A673 (cell line): ENCODE measurements at places on chromosomes 7 and 10. TPM values are rescaled to one million over a fixed set of nuclear protein-coding genes. Genes with fewer than 3 reads are reported as not detected.

BBS9 gene
- total RNA-seq: 9.0 and 9.4 TPM in 2 replicates

ASL gene
- total RNA-seq: 10.7 and 14.3 TPM in 2 replicates

CPEB3 gene
- 1.1 and 1.4 TPM in 2 replicates for total RNA-seq

MRLN gene
- total RNA-seq: 0.72 TPM in 1 of 2 replicates, not detected in the other

ZP3 gene
- 9.4 and 9.8 TPM in 2 replicates for total RNA-seq

CPN1 gene
- not detected in 2 replicates for total RNA-seq

GRCh38 chr10:123996302-123996701 lies 97.1 kb downstream of the CHST15 start:
- DNase-seq: no peak

GRCh38 chr7:156651474-156651873 lies 10.9 kb downstream of the RNF32 start:
- no peak for DNase-seq

GRCh38 chr10:7787150-7787856 lies 490 bp downstream of the KIN start:
- DNase-seq: peak; percentile 9

DNA sequence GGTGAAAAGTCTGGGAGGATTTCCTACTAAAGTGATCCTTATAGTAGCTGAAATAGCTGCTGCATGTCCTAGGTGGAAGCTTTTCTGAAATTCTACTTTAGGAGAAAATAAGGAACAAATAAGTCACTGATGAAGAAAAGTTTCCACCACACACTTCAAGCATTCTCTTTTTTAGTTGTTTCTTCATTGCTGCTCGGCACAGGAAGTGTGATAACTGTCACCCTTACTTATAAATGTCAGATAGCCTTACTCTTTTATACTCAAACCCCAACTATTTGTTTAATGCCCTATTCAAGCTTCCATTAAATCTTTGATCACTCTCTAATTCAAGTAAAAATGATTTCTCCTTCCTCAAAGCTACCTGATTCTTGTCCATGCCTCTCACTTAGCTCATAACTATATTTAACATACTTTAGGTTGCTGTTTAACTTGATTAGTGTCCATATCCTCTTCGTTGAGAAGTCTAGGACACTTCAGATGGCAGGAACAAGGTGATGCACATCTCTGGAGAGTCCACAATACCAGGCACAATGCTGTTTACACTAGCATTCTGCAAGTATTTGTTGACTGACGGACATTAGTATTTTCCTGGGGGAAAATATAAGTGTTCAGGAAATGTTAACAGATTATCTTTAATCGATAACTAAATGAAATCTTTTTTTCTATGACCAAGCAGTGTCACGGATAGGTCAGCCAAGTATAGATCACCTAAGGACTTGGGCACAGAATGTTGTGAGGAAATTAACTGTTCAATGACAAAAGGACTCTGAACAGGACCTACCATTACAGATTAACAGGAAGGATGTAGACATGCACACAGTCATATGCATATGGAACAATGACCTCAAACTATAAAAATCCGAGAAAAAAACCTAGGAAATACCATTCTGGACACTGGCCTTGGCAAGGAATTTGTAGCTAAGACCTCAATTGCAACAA lies 67.4 kb downstream of the ZNF438 start:
- no peak for DNase-seq

DNA sequence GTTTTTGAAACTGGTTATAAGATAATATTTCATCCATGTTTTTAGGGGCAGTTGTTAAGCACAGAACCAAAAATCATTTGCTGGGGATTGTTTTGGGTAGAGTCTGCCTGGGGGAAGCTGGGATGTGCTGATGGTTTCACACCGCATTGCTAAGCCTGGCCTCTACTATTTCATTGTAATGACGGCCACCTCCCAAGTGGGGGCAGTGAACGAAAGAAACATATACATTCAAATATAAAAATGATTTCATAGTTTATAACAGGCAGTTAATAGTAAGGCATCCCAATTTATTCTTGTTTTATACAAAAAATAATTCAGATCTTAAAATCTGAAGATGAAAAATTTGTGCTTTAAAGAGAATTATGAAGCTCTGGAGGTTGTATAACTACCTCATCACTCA lies 750.8 kb downstream of the REEP3 start:
- peak; percentile 19 for DNase-seq

- DNase-seq: no peak
Observed at GRCh38 chr7:81932936-81933335, 163.1 kb upstream of the HGF start.

DNA sequence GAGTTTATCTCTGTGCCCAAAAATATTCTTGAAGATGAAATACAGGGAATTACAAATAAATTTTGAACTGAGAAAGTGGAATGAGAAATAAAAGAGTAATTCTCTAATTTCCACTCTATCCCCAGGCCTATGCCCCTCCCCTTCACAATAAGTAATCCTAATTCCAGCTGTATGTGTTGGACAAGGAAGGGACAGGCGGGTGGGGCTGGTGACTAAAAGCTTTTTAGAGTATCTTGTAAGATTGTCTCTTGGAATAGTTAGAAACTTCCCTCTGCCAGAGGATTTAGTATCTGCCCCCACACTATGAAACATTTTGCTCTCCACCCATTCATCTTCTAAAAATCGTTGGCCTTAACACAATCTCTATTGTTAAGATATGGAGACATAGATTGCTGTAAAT lies 199.2 kb downstream of the MBL2 start:
- no peak for DNase-seq

DNA sequence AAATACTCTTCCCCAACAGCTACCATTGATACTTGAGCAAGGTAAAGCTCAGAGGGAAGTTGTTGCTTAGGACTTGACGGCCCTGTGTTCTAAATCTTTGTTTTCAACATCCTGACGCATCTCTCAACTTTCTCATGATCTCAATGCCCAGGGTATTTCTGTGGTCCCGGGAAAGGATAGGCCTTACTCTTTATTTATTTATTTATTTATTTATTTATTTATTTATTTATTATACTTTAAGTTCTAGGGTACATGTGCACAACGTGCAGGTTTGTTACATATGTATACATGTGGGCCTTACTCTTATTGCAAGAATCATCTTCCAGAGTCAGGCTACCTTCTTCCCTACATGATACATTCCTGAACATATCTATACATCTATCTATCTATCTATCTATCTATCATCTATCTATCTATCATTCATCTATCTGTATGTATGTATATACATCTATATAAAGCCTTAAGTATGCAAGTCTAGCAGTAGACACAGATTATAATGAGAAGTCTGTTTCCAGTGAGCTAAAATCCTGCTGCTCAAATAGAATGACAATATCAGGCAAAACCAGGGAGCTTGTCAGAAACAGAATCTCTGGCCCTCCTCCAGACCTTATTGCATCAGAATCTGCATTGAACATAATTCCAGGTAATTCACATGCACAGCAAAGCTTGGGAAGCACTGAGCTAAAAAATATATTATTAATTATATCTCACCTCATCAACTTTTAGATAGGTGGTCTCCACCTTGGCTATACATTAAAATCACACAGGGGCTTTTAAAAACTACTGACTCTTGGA lies 12.2 kb upstream of the CPA5 start:
- DNase-seq: no peak

DNA sequence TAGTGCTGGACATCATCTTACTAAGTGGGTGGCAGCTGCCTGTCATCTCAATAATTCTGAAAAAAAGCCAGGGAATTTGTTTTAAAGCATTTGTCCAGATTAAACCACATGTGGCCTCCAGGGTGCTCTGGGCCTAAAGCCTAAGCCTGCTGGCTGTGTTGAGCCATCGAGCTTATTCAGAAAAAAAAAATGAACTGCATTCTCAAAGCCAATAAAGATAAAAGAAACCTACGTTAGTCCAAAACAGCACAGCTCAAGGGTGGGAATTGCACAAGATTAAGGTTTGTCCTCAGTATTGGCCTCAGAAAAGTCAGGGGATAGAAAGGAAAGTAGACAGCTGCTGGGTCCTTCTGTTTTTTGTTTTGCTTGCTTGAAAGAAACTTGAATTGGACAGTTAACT lies 22.6 kb upstream of the PRTFDC1 start:
- DNase-seq: no peak

DNA sequence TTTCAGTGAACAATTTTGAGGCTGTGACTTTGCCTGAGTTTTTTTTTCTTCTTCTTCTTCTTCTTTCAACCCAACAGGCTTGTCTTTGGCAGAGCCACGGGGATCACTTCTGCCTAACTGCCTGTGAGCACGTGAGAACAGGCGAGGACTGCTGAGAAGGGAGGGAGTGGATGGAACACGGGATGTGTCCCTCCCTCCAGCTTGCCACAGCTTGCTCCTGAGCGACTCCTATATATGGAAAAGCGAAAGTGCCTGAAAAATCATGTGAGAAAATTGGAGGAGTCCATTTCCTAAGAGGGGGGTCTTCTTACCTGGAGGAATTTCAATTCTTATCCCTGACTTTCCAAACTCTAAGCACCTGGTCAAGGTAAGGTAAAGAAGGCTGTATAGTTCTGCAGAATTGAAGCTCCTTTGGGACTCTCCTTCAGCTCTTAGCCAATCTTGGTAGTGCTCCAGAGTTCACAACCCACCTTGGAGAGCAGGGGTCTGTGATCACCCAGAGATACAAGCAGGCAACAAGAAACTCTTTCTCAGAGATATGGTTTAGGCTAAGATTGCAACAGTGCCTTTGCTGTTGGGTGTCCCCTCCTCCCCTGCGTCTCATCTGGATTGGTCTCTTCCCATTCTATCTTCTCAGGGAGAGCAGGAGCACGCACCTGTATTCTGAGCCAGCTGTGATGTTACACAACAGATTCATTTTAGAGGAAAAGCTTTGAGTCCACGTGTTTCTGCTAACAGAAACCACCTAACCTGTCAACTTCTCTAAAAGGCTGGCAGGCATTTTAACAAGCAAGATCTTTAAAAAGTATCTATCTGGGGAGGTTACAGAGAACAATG lies at the start of gene MAT1A:
Gene MAT1A (minus strand): TSS at position 208 of the 837 bp plus-strand sequence. CDS start 235 bp downstream, outside the sequence.
- DNase-seq: peak; percentile 37

DNA sequence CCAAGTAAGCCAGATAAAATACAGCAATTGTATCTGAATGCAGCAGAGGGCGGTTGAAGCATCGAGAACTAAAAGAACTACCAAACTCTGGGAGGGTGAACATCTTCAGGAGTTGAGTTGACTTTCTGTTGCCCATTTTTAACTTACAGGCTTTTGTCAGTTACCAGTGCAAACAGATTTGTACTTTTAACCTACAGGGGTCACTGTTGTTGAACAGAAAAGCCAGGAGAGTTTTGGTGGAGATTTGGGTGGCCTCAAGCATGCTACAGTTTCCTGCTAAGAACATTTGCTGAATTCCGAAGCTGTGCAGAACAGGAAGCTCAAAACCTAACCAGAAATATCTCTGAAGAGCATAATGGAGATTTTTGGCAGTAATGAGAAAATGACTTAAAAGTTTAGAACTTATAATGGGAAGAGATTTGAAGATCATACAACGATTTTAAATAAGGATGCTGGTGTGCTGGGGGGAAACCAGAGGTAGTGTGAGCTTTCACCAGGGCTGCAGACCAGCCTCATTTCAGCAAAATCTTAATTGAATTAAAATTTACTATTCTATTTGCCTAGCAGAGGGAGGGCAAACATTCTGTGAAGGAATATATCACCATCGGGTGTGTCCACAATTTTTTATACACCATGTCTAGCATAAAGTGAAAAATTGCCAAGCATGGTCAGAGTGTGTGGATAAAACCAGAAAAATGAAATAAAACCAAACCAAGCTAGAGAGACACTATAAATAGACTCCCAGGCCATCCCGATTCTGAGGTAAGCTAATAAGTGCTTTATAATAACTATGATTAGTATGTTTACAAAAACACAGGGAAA lies 208.6 kb upstream of the CCDC6 start:
- peak; percentile 72 for DNase-seq

- DNase-seq: no peak
Observed at GRCh38 chr7:129469930-129470329, 32.4 kb upstream of the SMKR1 start.

DNA sequence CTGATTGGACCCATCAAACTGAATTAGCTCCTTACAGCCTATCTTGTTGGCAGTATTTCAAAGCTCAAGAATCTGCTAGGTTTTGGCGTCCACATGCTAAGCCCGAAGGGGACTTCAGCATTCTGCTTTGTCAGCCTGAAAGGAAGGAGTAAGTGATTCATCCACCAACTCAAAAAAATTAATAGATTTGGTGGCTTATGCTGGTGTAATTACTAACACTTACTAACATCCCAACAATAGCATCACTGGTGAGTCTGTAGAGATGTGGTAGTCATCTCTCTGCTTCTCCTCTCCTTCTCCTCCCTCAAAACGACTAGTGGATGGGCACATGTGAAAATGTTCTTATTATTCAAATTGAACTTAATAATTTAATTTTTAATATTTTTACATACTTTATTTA lies 53.8 kb upstream of the EGR2 start:
- DNase-seq: no peak

GRCh38 chr10:11483201-11484148 lies 128.0 kb downstream of the USP6NL start:
- DNase-seq: no peak

DNA sequence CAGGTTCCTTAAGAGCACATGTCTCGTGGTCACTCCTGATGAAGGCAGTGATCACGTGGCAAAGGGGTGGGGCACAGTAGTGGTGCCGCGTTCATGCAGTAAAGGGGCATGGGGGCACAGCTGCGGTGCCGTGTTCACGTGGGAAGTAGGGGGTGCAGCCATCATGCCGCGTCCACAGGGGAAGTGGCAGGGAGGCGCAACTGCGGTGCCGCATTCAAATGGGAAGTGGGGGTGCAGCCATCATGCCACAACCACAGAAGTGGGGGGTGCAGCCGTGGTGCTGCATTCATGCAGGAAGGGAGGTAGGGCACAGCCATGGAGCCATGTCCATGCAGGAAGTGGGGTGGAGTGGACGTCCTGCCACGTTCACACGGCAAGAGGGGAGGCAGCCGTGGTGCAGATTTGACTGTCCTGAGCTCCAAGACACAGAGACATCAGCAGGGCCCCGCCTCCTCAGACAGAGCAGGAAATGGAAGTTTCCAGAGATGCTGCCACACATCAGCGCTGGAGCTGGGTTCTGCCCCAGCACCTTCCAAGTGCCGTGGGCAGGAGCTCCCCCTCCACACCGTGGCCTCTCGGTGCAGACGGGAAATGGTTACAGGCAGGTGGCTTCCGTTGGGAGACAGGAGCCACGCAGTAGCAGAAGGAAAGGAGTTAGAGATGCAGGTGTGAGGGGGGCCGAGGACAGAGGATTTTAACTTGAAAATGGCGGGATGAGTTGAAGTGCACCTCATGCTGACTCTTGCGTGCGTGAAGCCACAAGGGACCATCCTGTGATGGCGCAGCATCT lies 95.0 kb upstream of the DDC start:
- no peak for DNase-seq

GRCh38 chr10:8044331-8044907 lies 10.1 kb upstream of the GATA3 start:
- no peak for DNase-seq

DNA sequence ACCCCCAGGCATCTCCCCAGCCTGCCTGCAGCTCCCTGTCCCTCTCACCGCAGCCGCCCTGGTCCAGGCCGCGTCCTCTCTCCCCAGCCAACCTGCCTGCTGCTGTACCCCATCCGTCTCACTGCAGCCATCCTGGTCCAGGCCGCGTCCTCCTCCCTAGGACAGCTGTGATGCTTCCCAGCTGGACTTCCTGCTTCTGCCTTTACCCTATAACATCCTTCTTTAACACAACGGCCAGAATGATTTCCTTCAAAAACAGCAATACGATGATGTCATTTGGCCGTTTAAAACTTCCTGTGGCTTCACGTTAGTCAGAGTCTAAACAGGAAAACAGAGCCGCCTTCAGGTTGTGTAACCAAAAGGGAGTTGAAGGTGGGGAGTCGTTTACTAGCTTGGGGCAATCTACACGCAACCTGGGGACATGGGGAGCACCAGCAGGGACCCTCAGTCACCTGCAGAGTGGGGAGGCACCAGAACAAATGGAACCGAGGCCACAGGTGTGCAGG lies 32.2 kb upstream of the ZFAND2A start:
- peak; percentile 62 for DNase-seq

- DNase-seq: no peak
Observed at GRCh38 chr7:108257954-108258353, 127.8 kb upstream of the LAMB4 start.
